ENCODE measurements at places on chromosomes 11 and 22.

GRCh38 chr11:69086152-69087132, 37.7 kb downstream of the TPCN2 start:
- DNase-seq, result no peak

DNA sequence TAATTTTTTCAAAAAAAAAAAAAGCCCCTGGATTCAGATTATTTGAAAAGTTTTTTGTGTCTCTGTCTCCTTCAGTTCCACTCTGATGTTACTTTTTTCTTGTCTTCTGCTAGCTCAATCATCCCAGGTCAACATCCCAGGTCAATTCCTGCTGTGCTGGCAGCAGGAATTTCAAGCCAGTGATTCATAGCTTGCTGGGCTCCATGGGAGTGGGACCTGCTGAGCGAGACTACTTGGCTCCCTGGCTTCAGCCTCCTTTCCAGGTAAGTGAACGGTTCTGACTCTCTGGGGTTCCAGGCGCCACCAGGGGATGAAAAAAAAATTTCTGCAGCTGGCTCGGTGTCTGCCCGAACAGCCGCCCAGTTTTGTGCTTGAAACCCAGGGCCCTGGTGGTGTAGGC, 31.4 kb downstream of the PLAAT5 start:
- DNase-seq, result no peak

- DNase-seq, result no peak
Observed at GRCh38 chr11:84034484-84034883, 748.3 kb upstream of the CCDC90B start.

- DNase-seq, result no peak
Observed at GRCh38 chr11:103315248-103315647, 206.0 kb downstream of the DYNC2H1 start.

- DNase-seq, result peak; percentile 53
Observed at GRCh38 chr22:19730655-19731360, 7.5 kb downstream of the GP1BB start.

DNA sequence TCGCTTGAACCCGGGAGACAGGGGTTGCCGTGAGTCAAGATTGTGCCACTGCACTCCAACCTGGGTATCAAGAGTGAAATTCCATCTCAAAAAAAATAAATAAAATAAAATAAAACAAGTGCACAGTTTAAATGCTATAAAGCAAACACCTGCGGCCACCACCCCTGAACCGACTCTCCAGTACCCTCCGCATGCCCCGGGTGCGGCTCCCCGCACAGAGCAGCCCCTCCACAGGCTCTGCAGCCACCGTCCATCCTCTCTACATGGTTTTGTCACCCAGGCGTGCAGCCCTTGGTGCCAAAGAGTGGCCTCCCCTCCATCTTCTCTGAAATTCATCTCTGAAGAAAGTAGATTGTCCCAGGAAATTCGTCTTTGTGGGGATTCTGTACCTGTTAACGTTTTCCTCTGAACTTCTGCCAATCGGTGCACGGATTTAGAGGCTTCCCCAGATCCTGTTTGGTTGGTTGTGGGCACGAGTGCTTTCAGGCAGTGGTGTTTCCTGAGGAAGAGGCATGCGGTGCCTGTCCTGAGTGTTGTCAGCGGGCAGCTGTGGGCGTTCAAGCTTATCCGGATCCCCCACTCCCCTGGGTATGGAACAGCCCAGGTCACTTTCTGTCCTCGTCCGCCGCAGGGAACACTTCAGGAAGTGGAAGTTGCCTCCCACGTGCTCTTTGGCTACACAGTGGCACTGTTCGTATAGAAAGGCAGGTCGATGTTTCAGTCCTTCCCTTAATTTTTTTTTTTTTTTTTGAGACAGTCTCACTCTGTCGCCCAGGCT, 4.1 kb downstream of the MIOX start:
- DNase-seq, result no peak

DNA sequence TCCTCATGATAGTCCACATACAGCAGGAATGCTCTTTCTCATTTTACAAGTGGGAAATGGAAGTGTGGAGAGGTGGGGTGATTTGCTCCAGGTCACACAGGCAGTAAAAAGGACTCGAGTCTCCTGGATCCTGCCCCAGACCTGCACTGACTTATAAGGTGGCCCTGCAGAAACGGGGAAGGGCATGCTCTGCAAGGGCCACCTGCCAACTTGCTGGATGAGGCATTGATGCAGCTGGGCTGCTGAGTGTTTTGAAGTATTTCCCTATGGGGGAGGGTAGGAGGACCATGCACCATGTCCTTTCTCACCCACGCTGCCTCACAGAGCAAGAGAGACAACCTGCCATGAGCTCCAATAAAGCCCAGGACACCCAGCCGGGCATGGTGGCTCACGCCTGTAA, 36.9 kb downstream of the OR6Q1 start:
- no peak for DNase-seq

GRCh38 chr11:12276831-12277475, 100.4 kb upstream of the PARVA start:
- DNase-seq, result peak; percentile 38

GRCh38 chr11:116595305-116595880, 177.4 kb downstream of the BUD13 start:
- peak; percentile 67 for DNase-seq

GRCh38 chr11:130168105-130168504, 8.5 kb downstream of the ST14 start:
- no peak for DNase-seq

GRCh38 chr11:75031224-75031753, 42.6 kb downstream of the NEU3 start:
- no peak for DNase-seq

GRCh38 chr11:46701078-46701654, 335 bp downstream of the ZNF408 start:
- DNase-seq, result no peak

- no peak for DNase-seq
Observed at GRCh38 chr11:9498457-9499078, 37.8 kb downstream of the ZNF143 start.

GRCh38 chr11:103624708-103625623, 411.5 kb upstream of the DDI1 start:
- no peak for DNase-seq

DNA sequence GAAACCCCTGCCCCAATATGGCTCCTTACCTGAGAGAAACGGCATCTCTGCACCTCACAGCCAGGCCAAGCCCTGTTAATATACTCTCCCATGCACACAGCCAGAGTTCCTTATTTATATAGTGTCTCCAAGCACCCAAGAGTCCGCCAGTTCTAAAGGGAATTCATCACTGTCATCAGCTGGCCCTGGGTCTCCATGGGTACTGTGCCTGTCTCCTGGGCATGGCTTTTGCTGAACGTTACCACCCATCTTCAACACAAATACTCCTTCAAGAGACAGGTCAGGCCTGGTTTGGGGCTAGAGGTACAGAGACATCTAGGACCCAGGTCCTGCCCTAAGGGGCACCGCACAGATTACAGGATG, 1.6 kb upstream of the ATG16L2 start:
- peak; percentile 59 for DNase-seq

DNA sequence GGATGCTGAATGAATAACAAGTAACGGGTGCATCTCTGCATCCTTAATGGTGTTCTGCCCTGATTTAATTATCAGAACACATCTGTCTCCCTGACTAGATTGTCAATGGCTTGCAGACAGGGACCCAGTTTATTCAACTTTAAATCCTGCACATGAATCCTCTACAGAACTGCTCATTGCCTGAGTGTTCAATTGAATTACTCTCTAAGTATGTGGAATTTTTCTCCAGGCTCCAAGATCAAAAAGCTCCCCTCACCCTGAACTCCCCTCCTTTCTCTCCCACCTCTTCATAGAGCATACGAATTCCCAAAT, 11.8 kb downstream of the MB start:
- DNase-seq, result no peak

DNA sequence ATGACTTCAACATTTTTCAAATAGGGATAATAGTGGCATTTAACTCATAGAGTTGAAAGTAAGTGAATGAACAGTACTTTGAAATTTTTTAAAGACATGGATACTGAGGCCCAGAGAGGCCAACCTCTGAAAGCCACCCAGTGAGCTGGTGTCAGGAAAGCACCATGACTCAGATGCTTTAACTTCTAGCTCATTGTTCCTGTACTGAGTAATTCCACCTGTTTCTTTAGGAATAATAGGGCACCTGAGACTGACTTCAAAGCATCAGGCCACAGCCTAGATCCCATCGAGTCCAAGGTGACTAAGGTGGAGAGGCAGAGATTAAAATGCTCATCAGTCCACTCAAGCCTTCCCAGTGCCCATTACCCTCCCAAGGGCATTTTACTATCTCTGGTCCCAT, 491.8 kb upstream of the TENM4 start:
- no peak for DNase-seq

- DNase-seq, result no peak
Observed at GRCh38 chr22:27409299-27409698, 392.3 kb downstream of the MN1 start.

DNA sequence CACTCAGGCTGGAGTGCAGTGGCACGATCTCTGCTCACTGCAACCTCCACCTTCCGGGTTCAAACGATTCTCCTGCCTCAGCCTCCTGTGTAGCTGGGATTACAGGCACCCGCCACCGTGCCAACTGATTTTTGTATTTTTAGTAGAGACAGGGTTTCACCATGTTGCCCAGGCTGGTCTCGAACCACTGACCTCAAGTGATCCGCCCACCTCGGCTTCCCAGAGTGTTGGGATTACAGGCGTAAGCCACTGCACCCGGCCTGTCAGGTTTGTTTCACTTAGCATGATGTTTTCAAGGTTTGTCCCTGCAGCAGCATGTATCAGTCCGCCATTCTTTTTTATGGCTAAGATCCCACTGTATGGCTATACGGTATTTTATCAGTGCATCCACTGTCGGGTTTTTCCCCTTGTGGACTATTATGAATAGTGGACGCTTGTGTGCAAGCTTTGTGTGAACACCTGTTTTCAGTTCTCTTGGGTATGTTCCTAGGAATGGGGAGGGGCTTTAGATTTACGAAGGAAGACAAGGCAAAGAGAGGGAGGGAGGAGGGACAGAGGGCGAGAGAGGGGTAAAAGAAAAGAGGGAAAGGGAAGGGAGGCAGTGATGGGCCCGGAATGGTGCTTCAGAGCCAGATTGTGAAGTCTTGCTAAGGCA, 13.9 kb upstream of the CDC42EP2 start:
- no peak for DNase-seq

DNA sequence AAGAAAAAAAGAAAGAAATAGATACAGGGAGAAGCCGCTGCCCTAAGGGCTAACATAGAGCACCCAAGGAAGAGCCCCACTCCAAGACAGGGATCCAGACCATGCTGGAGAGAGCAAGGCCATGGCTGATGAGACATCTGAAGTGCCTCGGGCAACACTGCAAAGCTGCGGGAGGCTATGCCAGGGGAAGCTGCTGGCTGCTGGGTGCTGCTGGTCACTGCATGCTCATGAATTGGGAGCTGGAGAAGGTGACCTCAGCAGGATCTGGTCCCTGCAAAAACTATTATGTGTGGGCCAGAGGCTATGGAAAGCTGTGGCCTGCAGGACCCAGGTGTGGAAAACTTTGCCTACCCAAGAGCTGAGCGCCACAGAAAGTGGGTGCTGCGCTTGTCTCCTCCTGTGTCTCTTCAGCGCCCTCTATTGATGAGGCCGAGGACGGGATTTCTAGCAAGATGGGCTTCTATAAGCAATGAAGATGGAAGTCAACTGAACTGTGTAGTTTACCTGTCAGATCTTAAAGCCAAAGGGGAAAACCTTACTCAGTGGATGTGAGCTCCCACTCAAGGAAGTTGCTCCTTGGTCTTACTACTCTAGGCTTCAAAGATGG, 17.3 kb upstream of the SLC29A2 start:
- peak; percentile 84 for DNase-seq

DNA sequence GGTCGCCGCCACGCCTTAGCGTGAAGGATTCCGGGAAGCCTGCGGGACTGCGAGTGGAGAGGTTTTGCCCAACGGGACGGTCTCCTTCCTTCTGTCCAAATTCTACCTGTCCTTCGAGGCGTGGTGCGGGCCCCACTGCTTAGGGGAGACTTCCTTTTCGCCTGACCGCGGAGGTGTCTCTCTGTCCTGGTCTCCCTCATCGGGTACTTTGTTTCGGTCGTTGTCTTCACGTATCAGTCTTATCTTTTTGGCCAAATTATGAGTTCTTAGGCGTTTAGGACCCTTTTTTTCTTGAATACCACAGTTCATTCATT, 388 bp downstream of the HINFP start:
- no peak for DNase-seq

GRCh38 chr11:123429336-123429735, 733 bp upstream of the GRAMD1B start:
- DNase-seq, result no peak

GRCh38 chr11:12927886-12928285, 81.2 kb upstream of the RASSF10 start:
- DNase-seq, result no peak

GRCh38 chr11:81920205-81920604, 813.5 kb downstream of the FAM181B start:
- no peak for DNase-seq

DNA sequence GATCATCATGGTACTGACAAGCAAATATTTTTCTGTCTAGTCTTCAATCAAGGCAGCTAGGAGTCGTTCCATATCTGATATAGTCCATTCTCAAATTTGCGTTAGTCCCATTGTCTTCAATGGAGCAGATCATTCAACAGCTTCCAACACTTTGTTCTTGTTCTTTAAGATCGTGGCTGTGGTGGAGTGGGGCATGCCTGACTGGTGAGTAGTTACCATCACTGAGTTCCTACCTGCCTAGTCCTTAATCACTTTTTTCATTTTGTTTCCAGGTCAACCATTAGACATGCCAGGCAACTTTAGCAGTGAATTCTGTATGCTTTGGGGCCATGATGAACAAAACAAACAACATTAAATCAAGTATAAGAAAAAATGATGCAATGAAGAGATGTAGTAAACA, 693.1 kb upstream of the KIRREL3 start:
- no peak for DNase-seq

GRCh38 chr11:62823677-62824076, 8.2 kb downstream of the STX5 start:
- no peak for DNase-seq

- DNase-seq, result no peak
Observed at GRCh38 chr11:11250470-11250869, 102.6 kb downstream of the CSNK2A3 start.

GRCh38 chr11:124877910-124878758, 12.9 kb downstream of the ROBO3 start:
- no peak for DNase-seq

DNA sequence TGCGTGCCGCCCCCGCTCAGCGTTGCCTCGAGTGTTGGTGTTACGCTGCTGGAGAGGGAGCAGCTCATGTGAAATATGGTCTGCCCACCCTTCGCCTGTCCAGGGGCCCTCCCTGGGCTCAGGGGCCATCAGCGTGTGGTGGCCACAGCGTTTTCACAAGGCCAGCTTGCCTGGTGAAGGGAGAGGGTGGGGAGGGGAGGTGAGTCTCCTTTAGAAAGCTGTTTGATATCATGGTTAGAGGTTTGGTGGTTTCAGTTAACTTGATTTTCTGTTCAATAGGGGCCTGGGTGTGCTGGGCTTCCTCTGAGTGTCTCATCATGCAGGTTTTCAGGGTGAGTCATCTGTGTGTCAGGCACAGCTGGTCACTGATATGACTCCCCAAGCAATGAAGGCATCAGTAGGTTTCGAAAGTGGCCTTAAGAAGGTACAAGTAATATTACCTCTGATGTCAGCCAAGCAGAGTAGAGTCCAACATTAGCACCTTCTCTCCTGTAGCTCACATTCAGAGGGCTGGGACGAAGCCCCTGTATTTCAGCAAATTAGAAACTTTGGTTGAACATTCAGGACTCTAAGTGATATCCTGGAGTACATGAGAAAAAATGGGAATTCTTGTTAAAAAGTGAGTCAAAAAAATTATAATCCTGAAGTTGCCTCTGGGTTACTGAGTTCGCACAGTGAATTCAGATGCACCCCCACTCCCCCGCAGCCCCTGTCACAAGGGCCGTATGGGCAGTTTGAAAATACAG, 172.5 kb downstream of the TBC1D22A start:
- DNase-seq, result no peak
